ENCODE measurements at places on chromosomes 5 and 9.
A peak's percentile ranks its signal among the peaks of the same experiment; 100 is the strongest.

GRCh38 chr9:74630228-74630627 is 133.1 kb downstream of the RORB start:
- DNase-seq = no peak

DNA sequence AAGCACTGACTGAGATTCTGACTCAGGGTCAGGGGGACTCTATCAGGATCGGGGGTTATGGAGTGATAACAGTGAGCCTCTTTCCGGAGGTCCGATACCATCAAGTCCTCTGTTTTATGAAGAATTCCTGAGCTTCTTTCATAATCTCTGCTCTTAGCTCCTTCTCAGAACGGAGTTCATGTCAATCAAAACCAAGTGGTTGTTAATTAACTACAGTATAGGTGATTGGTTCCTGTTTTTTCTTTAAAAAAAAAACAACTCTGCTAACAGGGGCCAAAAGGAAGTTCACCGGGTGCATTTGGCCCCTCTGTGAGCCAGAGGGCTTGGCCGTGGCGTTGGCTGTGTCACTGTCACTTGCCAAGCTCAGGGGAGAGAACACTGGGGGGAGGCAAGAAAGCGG is 4.0 kb downstream of the GFI1B start:
- DNase-seq = no peak

DNA sequence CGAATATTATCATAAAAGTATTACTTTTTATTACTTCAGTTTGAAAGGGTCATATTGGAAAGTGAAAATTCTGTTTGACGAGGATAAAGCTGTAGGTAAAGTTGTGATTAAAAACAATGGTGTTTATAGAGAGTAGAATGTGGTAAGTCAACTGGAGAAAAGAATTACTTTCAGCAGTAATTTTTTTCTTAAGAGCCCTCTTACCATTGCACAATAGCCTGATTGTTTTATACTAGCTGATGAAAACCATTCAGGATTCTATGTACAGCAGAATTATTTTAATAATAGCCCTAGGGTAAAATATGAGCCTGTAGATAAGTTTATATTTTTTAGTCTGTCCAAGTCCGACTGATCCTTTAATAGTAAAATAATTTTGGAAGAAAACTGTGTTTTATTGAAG is 16.6 kb downstream of the CDC42SE2 start:
- DNase-seq = no peak

- DNase-seq = no peak
These were observed 233.7 kb upstream of the ADRA1B start for GRCh38 chr5:159682623-159683022.

DNA sequence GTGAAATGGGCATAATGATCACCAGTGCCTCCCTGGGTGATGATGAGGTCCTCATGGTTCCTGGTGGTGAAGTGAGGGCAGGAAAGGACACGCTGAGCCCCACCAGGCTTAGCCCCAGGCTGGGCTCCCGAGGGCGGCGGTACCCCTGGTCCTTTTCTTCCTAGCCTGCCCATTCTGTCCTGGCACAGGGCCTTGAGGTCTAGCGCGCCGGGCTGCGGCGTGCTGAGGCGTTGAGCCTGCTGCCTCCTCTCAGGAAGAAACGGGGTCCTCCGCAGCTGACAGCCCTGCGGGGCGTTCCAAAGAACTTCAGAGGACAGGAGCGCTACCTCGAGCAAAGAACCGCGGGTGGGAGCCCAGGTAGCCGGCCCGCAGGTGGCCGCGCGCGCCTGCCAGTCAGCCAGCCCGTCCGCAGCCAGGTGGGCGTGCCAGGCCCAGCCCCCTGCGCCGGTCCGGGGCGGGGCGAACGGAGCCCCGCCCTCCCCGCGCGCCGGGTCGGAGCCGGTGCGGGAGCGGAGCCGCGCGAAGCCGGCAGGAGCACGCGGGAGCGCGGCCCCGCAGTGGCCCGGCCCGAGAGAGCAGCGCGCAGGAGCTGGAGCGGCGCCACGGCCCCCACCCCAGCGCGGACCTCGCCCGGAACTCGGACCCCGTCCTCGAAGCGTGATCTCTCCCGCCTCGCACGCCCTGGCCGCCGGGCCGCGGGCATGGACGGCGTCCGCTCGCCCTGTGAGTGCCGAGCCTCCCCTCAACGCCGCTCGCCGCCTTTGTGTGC is at the start of gene WNK2:
Gene WNK2 (plus strand): TSS at position 477 of the 769 bp plus-strand sequence. CDS start 791 bp downstream, outside the sequence.
- no peak for DNase-seq

DNA sequence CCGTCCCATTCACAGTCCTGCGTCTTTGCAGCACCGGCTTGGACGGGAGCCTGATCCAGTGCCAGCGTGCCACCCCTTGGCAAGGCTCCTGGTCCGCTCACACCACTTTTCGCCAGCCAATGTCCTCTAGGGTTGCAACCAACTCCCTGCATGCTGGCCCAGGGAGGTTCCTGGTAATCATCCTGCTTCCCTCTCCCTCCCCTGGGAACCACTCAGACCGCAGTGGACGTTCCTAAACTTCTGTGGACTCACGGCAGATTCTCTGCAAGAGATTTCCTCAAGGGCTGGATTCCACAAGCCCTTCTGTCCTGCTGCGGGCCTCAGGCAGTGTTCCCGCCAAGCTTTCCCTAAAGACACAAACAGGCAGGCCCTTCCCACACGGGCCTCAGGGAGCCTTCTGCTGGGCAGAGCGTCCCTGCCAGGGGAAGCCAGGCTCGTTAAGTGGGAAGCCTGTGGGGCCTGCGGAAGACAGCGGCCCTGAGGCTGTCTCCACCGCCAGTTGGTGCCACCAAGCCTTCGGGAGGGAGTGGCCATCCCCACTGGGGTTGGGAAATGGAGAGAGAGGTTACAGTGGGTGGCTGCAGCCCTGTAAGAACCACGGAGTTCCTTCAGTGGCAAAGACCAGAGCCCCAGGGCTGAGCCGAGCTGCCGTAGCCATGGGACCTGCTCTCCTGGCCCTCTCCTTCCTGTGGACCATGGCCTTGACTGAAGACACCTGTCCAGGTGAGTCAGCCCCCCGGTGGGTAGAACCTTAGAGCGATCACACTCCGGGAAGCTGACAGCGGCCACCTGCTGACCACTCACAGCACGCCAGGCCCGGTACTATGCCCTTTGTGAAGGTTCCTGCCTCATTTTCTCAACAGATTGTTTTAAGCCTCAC is 16.4 kb upstream of the FCN2 start:
- no peak for DNase-seq

GRCh38 chr9:121472446-121472845 is 27.2 kb downstream of the GGTA1 start:
- DNase-seq = no peak

DNA sequence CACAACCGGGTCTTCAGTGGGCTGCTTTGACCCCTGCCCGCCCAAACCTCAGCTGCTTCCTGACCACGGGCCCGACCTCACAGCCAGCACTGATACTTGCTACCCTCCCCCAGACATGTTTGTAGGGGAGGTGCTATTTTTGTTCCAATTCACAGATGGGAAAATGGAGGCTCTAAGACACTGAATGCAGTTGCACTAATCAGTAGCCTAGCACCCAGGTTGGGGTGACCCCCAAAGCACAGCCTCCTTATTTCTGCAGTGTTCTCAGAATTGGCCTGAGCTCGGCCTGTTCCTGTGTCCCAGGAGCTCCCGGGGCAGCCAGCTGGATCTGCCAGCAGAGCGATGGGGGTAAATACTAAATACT is 22.6 kb downstream of the LAMC3 start:
- DNase-seq = no peak

- no peak for DNase-seq
These were observed 17.2 kb upstream of the NINJ1 start for GRCh38 chr9:93151097-93151784.

GRCh38 chr5:58629271-58630159 is 46.6 kb downstream of the RAB3C start:
- no peak for DNase-seq

DNA sequence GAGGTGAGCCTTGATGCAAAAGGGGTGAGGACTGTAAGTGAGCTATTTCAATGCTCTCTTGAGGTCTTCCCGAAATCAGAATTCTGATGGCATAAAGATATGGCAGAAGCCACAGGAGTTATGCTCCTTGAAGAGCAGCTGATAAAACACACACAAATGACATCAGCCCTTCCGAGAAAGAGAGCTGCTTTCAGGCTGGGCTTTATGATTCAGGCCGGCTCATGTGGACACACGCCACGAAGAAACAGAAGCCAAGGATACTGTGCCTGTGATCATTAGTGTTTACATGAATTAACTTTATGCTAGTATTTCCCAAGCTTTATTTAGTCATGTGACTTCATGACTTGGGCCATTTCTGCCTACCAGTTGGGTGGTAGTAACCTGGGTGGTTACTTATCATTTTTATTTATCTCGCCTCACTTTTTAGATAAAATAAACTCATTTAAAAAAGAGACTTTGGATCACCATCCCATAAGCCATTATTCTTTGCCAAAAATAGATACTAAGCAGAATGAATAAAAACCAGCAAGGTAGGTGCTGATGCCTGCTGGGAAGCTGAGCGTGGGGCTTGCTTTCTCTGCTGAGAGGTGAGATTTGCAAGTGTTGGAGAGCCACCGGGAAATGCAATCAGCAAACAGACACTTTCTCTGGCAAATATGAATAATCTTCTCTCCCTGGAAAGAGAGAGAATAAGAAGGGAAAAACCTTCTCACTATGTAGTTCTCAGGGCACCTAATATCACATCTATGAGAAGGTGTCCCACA is 73.0 kb upstream of the SLC25A51 start:
- peak; percentile 32 for DNase-seq

DNA sequence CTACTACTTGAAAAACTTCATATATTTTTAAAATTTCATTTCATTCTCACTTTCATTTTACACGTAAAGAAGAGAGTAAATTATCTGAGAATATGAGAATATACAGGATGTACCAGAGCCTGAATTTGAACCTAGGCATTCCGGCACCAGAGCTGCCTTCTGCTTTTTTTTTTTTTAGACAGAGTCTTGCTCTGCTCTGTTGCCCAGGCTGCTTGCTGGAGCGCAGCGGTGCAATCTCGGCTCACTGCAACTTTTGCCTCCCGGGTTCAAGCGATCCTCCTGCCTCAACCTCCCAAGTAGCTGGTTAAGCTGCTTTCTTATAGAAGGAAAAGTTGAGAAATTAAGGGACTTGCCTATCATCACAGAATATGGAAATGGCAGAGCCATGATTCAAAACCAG is 540.1 kb downstream of the EBF1 start:
- no peak for DNase-seq

DNA sequence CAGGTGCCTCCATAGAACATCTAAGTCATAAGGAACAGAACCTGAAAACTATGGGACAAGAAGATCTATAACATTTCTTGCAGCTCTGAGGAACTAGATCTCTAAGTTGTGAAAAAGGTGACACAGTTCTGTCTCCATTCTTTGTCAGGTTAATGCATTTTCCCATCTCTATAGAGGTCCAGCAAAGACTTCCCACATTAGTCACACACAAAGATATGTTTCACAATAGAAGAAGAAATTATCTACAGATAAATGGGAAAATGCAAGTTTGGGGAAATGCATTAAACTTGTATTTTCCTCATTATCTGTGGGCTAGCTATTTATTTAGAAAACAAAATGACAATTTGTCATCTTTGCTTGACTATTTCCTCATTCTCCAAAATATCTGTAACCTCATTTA is 458.6 kb upstream of the PAPPA start:
- no peak for DNase-seq

DNA sequence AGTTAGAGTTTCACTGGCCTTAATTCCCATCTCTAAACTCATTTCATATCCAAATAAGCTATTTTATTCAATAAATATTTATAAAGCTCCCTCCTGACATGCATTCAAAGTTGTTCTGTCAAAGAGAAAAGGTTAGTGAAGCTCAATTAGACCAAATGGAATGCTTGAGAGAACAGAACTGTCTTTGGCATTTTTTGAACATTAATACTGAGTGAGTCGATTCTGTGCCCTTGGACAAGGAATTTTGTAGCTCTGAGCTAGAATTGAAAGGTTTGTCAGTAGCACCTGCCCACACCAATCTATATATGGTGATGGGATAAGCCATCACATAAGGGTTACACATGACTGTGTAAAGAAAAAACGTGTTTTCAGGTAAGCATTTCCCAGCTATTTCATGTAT is 631.2 kb upstream of the CCNG1 start:
- DNase-seq = no peak

DNA sequence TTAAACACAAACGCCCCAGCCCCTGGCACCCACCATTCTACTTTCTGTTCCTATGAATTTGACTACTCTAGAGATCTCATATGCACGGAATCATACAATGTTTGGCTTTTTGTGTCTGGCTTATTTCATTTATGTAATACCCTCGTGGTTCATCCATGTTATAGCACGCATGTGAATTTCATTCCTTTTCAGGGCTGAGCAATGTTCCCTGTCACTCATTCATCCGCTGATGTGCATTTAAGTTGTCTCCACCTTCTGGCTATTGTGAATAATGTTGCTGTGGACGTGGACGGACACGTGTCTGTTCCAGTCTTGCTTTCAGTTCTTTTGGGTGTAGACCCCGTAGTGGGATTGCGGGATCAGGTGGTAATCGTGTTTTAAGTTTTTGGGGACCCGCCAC is 79.9 kb upstream of the BARHL1 start:
- DNase-seq = no peak

- no peak for DNase-seq
These were observed 7.1 kb downstream of the KDM3B start for GRCh38 chr5:138359621-138360020.

- DNase-seq = no peak
These were observed 67.0 kb downstream of the LRSAM1 start for GRCh38 chr9:127518091-127518856.

DNA sequence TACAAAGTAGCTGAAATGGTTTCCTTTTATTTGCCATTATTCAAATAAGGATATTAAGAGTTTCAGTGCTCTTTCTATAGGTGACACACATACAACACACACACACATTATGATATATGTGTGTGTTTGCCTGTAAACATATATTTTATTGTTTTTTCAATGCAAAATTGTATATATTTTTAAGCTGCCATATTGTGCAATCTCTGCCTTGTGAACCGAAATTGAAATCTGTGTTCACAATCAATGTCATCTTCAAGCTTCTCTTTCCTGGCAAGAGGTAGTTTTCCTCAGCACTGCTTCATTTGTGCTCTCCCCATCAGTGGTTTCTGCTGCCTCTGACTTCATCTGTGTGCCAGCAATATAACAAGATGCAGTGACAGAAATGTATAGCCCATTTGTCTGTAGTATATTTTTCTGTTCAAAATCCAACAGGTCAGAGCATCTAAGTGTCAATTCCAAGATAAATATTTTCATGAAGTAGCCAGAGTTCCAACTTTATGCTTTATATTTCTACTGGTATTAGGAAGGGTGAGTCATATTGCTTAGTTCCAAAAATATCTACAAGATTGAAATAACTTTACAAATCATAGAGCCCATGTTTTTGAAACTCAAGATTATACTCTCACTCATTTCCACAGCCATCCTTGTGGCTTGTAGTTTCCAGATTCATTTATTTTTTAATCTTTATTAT is 1704.8 kb upstream of the CDH9 start:
- DNase-seq = no peak

All from DMS153 (cell line).